ENCODE measurements at places on chromosomes 5 and 9.

DNA sequence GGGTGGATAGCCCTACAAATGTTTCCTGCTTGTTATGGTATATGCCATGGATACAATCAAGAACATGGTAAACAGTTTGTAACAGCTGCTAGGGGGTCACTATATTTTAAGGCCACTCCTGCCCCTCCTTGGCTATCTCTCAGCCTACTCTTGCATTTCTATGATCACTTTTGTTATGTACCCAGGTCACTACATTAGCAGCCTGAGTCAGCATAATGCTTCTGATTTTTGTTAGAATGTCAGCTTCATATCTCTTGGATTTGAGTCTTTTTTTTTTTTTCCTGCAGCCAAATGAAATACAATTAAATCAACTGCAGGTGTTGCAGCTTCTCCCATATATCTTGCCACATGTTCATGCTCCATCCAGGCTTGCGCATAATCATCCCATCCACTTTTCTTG, 629.7 kb upstream of the GRAMD2B start:
- DNase-seq: no peak

DNA sequence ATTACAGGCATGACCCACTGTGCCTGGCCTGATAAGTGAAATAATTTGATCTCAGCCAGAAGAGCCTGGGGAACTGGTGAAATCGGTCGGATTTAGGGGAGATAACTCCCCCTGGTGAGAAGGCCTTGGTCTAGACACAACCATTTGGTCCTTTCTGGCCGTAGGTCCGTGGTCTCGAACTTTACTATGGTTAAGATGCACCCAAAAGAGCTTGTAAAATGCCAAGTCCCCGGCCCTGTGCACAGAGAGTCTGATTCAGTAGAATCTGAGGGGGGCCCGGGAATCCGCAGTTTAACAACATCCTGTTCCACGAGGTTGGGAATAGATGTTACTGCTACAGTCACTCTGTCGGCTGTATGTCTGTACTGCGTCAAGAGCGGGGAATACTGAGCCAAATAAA, 140.7 kb downstream of the C9orf50 start:
- DNase-seq: no peak

DNA sequence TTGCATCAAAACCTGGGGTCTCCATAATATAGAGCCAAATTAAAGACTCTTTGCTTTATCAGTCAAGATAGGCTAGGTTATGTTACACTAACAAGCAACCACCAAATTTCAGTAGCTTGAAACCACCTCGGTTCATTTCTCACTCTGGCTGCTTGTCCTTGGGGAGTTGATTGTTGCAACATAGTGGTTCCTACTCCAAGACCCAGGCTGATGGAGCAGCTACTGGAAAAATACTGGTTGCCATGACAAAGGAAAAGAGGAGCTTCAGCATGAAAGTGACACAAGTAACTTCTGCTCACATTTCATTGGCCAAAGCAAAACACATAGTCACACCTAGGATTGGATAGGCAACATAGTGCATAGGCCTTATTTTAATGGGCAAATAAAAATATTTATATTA, 18.5 kb upstream of the RCL1 start:
- DNase-seq: no peak

GRCh38 chr5:132772291-132773070, 4.6 kb downstream of the SEPTIN8 start:
- DNase-seq: no peak

DNA sequence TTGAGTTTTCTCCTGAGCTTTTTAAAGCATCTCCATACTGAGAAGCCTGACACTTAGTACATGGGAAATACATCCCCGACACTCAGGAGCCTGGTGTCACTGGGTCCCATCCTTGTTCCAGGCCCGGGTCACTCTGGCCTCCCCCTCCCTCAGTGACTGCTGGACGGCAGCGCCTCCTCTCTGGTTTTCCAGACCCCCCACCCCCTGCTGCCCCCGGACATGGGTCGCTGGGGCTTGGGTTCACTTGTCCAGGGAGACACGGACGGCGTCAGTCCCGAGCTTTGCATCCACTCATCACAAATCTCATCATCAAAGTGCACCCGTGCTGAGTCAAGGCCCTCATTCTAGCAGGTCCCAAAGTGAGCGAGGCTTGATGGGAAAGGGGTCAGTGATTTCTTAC, 243.0 kb downstream of the IRX2 start:
- DNase-seq: no peak

GRCh38 chr5:59769041-59769360, 124.5 kb downstream of the PDE4D start:
- no peak for DNase-seq

All from occipital lobe (tissue), 3 donors.